ENCODE measurements at places on chromosomes 2 and 18.

DNA sequence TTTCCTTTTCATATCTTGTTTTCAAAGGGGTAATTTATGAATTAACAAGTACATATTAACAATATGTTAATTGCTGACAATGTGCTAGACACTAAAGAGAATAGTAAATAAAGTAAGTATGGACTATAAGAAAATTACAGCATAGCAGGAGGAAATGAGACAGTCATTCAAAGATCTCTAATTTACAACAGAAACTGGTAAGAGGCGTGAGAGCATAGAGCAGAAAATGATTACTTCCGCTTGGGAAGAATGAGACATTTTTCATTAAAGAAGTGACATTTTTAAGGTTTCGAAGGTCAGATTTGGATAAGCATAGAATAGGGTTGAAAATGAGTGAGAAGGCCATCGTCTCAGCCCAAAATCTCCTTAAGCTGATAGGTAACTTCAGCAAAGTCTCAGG, 184.4 kb upstream of the SESTD1 start:
- no peak for DNase-seq

DNA sequence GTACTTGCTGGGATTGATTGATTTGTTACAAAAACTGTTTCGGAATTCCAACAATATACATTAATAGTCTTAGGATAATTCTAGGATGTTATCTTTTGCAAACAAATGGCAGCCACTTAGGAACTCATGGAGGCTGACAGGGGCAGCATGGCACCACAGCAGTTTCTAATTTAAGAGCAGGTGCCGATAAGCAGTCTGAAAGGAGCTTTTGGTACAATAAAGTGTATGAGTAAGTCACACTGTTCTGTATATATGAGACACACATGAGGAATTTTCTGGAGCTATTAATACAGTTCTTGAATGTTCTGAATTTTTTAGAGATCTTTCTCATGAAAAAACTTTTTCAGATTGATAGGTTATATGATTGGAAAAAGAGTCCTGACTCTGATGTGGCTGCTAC, 52.2 kb downstream of the EIF5B start:
- no peak for DNase-seq

GRCh38 chr18:6279308-6279707, 135.4 kb downstream of the L3MBTL4 start:
- no peak for DNase-seq

- no peak for DNase-seq
These were observed 1.0 kb downstream of the ACVR1 start for GRCh38 chr2:157874997-157875640.

DNA sequence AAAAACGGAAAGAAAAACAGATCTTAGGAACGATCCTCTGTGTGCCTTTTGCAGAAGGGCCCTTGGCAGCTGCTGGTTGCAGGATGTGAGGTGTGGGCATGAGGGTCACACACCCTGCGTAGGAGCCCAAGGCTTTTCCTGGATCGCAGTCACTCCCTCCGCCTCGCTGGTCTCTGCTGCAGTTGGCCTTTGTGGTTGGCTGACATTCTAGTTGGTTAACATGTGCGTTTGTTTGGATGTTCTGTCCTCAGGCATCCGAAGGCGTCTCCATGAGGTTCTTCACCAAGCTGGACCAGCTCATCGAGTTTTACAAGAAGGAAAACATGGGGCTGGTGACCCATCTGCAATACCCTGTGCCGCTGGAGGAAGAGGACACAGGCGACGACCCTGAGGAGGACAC, 61.7 kb downstream of the INPP5D start:
- DNase-seq: peak; percentile 48

- no peak for DNase-seq
These were observed 448.1 kb upstream of the DCC start for GRCh38 chr18:51891876-51892275.

GRCh38 chr2:231683292-231684235, 24.8 kb upstream of the PTMA start:
- DNase-seq: no peak

- no peak for DNase-seq
These were observed 1.1 kb upstream of the HOXD9 start for GRCh38 chr2:176121190-176122051.

GRCh38 chr18:48297139-48297538, 112.0 kb downstream of the ZBTB7C start:
- DNase-seq: no peak

DNA sequence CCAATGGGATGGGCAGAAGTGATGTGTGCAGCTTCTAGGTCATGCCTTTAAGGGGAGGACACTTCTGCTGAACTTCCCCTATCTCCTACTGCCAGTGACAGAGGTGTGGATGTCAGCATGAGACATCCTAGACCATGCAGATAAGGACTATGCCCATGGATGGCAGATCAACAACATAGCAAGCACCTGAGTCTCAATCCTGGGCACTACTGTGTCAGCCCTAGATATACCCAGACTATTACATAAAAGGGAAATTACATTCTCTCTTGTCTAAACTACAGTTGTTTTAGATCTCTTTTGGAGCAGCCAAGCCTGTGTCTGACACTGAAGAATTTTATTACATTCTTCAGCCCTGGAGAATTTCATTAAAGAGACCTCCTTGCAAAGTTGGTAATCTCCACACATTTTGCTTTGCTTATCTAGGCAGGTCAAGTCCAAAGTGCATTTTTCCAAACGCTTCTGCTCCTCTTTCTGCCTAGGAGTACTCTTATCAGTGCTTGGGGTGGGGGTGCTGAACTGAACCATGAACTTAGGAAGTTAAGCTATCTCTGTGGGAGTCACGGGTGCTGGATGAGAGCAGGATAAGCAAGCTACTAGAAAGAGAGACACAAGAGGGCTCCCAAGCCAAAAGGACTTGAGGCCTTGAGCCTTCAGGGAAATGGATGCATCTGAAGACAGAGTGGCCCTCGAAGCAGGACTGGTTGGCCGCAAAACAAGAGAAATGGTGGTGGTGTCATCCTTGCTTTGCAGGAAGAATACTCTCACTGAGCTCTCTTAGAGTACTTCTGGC, 95.2 kb upstream of the SPRED2 start:
- DNase-seq: no peak

DNA sequence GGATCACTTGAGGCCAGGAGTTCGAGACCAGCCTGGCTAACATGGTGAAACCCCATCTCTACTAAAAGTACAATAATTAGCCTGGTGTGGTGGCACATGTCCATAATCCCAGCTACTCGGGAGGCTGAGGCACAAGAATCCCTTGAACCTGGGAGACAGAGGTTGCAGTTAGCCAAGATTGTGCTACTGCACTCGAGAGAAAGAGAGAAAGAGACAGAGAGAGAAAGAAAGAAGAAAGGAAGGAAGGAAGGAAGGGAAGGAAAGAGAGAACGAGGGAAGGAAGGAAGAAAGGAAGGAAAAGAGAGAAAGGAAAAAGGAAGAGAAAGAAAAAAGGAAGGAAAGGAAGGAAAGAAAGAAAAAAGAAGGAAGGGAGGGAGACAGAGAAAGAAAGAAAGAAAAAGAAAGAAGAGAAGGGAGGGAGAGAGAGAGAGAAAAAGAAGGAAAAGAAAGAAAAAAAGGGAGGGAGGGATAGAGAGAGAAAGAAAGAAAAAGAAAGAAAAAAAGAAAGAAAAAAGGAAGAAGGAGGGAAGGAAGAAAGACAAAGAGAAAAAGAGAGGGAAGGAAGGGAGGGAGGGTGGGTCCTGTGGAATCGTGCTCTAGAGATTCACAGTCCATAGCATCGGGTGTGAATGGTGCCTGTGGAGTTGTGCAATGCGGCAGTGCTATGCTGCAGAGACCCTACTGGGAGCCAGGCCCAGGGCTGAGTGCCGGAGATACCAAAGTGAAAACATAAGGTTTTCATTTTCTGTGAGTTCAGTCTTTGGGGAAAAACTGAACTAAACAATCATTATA, 4.6 kb upstream of the SDC1 start:
- peak; percentile 45 for DNase-seq

- no peak for DNase-seq
These were observed 71.4 kb downstream of the OSBPL1A start for GRCh38 chr18:24326211-24326610.

GRCh38 chr2:160324161-160324800, 124.2 kb upstream of the ITGB6 start:
- no peak for DNase-seq

DNA sequence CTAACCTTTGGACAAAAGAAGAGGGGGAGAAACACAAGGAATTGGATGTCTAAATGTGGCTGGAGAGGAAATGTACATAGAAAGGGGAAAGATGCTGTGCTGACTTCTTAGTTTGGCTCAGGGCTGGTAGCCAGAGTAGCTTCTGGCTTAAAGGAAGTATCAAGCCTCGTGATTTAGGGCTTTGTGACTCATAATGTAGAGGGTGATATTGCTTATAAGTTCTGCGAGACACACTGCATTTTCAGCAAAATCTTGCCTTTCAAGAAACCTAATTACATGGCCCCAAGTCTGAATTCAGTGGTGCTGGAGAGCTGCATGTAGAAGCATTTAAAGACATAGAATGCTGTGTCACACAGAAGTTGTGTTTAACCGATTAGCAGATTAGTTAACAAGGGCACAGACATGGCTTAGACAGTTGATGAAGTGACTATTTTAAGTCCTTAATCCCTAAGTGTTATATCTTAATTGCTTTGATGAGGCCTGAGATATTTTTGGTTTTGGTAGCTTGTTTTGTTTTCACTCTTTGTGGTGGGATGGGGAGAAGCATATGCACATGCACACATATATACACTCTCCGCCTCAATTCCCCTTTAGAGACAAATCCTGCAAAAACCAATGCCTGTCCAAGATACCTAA, 66.4 kb downstream of the EPAS1 start:
- no peak for DNase-seq

DNA sequence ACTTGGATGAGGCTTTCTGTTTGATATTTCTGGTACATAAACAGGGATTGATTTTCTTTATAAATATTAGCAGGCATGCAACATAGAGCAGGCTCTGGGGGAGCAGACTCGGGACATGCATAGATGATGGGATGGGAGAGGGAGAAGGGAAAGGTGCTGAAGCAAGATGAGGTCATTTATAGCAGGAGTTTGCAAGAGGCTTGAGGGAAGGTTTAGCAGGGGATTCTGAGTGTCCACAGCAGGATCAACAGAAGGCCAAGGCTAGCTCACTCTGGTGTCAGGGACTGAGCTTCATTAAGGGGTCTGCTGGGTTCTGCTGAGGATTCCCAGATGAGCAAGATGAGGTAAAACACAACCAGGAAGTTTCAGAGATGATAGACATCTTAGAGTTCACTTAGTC, 309.1 kb upstream of the CELF4 start:
- no peak for DNase-seq

DNA sequence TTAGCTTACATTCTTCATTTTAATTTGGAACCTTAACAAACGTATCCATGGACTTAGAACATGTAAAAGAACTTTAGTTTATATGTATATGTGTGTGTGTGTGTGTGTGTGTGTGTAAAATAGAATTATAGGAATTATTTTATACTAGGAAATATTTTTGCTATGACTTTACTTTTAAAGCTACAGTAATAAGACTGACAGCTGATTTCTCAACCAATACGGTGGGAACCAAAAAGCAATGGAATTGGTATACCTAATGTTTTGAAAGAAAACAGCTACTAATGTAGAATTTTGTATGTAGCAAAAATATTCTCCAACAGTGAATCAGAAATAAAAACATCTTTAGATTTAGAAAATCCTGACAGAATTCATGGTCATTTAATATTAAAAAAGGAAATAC, 146.5 kb upstream of the ARL4C start:
- no peak for DNase-seq

DNA sequence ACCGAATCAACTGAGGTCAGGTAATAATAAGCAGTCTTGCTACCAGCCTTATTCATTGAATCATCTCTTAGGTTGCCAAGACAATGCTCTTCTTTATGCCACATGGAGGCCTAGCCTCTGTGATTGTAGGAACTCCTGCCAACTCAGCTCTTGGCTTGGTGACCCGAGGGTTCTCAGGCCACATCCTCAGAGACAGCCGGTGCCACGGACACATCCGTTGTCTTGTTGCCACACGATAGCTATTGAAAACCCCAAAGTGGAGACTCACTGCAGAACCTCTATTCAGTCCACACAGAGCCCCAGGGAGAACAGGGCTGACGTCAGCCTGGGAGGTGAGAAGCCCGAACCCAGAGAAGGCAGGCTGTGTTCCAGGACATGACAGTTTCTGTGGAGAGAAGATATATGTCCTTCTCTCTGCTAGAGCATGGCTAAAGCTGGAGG, 53.5 kb upstream of the TGFA start:
- peak; percentile 85 for DNase-seq

DNA sequence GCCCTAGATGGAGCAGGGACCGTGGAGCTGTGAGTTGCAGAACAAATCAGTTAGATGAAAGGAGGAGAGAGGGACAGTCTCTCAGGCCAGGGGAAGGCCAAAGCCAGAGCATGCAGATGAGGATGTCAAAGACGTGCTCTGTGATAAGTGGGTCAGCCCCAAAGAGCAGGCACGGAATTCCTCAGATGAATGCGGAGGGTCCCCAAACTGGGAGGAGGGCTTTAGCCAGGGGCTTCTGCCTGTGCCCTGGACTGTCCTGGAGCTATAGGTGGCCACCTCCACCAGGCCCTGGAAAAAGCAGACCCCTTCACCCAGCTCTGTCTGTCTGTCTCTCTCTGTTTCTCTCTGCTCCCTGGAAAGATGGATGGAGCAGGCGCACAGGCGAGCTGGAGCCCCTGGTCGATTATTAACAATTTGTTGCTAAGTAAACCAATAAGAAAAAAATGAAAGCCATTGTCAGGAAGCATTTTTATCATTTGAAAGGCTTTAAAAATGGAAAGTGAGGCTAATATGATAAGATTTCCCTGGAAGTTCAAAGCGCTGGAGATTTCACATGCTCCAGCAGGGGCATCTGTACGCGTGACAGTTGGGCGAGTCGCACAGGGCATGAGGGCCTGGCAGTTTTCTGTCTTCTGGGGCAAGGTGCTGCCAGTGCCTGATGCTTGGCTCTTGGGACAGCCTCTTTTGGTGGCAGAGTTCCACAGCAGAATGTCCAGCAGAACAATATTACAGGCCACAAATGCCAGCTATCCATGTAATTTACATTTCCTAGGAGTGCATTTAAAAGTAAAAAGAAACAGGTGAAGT, 241.0 kb downstream of the GLI2 start:
- no peak for DNase-seq

DNA sequence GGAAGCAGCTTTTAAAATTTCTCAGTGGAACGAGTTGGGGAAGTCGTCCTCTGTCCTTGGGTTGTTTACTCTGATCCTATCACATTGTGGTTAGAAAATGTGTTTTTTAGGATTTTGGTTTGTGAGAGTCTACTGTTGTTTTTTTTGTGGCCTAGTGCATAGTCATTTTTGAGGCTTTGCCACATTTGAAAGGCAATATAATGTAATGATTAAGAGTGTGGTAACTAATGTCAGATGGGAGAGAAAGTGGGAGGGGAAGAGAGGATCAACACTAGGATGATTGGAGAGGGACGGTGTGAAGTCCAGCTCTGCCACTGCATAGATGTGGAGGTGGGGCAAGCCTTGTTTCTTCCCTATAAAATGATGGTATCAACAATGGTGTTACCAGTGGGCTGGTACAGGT, 8.5 kb downstream of the SP140L start:
- no peak for DNase-seq

- no peak for DNase-seq
These were observed 225.9 kb upstream of the SPRED2 start for GRCh38 chr2:65658266-65658665.

Measured in breast epithelium (tissue), 4 donors.